Fibroblast of skin of left biceps (primary cell): ENCODE measurements at places on chromosomes 12 and 14.

DNA sequence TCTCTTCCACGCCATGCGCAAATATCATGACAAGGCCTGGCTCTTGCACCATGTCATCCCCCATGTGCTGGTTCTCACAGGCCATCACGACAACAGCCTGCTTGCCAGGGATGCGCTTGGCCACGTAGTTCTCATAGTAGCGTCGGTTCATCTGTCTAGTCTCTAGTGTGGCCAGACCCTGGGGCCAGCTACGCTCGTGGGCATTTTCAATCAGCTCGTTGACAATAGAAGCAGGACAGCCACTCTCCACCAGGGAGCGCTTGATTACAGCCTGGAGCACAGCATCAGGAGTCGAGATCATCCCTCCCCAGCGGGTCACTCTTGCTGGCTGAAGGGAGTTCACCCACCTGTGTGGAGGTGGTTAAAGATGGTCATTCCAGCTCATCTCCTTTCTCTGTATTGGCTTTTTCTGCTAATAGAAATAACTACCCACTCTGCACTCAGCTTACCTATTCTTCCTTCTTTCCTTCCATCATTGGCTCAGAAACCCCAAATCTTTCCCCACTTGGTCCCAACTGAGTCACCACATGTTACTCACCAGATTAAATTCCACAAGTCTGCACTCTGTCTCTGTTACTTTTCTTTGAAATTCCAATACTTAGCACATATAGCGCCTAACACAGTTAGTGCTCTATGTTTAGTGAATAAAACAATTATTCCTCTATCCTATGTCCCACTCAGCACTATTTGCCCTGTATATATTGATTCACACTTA, 15.1 kb downstream of the RNF41 start:
- no peak for DNase-seq

DNA sequence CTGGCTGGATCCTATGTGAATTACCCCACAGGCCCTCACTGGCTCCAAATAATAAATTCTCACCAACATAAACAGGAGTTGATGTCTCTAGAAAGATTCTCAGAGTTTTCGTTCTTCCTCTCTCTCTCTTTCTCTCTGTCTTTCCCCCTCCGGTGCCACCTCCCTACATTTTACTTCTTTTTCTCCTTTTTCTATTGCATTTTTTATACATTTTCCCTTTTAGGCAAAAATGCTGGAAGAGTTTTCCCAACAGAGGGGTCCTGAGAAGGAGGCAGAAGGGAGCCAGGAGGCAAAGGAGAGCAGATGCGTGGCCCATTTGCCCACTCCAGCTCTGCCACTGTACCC, 826 bp upstream of the HOXC6 start:
- DNase-seq = no peak

DNA sequence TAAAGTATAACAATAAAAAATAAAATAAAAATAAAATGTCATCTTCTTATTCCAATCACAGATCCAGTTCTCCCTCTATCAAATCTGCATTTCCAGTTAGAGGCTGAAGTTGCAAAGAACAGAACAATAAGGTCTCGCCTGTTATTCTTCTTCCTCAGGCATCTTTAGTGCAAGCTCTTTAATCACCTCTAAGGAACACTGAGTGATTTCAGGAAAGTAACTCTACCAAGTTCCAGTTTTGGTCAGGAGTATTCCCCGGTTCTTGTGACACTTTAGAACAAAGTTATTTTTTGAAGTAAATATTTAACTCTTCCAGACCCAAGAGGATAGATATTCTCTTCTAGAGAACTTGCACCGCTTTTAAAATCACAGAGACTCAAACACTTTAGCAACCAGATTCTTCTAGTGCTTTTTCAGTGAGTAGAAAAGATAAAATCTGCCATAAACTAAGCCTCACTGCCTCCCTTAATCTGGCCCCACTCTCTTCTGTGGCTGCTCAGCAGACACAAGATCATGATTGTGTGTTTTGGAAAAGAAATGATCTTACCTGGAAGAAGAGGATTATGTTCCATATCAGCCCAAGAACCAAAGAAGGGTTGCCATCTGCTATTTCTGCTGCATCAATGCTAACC, 57.9 kb upstream of the DICER1 start:
- no peak for DNase-seq

GRCh38 chr12:50425589-50426258, 25.0 kb downstream of the LARP4 start:
- DNase-seq = no peak

- DNase-seq = no peak
These were observed 1628.8 kb upstream of the SEL1L start for GRCh38 chr14:83162361-83162929.

GRCh38 chr12:47776471-47777143, 3.6 kb downstream of the SLC48A1 start:
- DNase-seq = no peak

GRCh38 chr14:92564344-92565039, 50.9 kb downstream of the RIN3 start:
- DNase-seq = no peak

- no peak for DNase-seq
These were observed 864.0 kb downstream of the TMEM121 start for GRCh38 chr14:106390401-106390800.

DNA sequence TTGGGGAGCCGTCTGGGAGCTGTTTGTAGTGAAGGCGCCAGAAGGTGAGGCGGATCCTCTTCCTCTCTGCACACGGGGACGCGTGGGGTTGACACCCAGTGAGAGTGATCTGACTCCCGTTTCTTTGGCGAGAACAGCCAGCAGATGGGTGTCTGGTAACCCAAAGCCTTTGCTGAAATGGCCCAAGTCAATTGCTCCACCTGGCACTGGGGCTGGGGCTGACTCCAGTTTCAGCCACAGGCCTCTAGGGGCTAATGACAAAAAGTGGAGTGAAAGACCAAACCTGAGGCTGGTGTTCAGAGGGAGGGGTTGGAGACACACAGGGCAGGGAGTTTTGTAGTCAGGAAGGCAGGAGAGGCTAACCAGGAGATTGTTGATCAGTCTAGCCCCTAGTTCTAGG, 87.0 kb downstream of the FRMD6 start:
- no peak for DNase-seq
